Progenitor cell of endocrine pancreas (in vitro differentiated cells): ENCODE measurements at places on chromosomes 7 and 10. TPM values are rescaled to one million over a fixed set of nuclear protein-coding genes. Genes with fewer than 3 reads are reported as not detected.

- H3K4me1 ChIP-seq: peaks cover 8% of the 10 kb centered on the region
- H3K36me3 ChIP-seq: no peaks in the 10 kb centered on the region
- H3K27me3 ChIP-seq: peaks cover 3% of the 10 kb centered on the region
- H3K27ac ChIP-seq: no peak overlapping the region
Measured at GRCh38 chr7:11343818-11344413, 370.2 kb downstream of the PHF14 start.

GRCh38 chr10:119541046-119541445 lies 1.5 kb downstream of the RGS10 start:
- DNase-seq: no peak
- H3K27ac ChIP-seq: no peak overlapping the region
- peaks cover 6% of the 10 kb centered on the region for H3K4me1 ChIP-seq
- no peaks in the 10 kb centered on the region for H3K36me3 ChIP-seq

The SLC18A3 gene
- 0.20 TPM in 1 of 2 replicates, not detected in the other for total RNA-seq

The RPP38 gene
- total RNA-seq: 19.0 and 20.0 TPM in 2 replicates

The ZNF680 gene
- 13.2 and 13.3 TPM in 2 replicates for total RNA-seq
